Activated gamma-delta T cell (primary cell): ENCODE measurements at places on chromosomes 2 and 18.

DNA sequence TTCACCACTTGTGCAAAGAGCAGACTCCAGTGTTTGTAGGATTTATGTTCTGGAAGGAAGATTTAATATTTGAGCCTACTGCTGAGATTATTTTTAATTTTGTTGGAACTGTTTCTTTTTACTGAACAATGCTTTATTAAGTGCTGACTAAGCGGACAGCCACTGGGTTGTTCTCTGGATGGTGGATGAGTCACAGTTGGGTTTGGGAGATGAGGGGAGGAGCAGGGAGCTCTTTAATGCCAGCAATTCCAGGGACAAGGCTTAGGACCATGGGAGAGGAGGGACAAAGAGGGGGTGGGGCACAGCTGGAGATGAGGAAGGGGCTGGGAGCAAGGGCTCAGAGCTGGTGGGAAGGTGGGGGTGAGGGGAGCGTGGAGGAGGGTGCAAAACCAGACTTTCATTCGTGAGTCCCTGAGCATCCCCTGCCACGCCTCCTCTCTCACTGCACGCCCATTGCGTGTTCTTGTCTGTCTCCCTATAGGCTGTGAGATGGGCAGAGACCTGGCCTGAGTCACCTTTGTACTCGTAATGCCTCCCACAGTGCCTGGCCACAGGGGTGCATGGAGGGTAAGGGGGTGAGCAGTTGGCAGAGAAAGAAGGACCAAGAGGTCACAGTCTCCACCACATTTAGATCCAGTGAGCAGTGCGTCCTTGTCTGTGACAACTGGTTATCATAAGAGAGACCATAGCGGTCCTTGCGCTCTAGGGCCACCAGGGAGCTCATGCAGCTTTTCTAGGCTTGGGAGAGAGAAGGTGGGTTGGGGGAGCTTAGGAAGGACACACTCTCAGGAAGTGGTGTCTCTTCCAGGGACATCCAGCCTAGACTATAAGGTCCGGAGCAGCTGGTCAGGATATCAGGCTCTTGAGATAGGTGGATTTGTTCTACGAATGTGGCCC is 18.4 kb downstream of the SLC4A3 start:
- DNase-seq, result no peak

DNA sequence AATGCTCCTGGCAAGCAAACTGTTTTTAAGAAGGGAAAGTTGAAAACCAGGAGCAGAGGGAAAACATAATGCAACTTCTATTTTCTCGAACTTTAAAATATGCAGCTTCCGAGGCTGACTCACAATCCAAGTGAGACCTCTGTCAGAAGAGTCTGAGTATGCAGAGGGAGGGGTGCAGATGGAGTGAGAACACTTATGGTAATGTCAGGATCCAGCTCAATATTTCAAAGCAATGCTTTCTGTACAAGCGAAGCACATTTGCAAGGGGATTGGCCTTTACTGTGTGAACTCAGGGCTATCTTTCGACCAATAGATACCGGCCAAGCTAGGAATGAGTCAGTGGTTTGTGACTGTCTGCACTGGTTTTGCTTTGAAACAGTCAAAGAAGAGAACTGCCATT is 242.7 kb downstream of the CNTNAP5 start:
- no peak for DNase-seq

DNA sequence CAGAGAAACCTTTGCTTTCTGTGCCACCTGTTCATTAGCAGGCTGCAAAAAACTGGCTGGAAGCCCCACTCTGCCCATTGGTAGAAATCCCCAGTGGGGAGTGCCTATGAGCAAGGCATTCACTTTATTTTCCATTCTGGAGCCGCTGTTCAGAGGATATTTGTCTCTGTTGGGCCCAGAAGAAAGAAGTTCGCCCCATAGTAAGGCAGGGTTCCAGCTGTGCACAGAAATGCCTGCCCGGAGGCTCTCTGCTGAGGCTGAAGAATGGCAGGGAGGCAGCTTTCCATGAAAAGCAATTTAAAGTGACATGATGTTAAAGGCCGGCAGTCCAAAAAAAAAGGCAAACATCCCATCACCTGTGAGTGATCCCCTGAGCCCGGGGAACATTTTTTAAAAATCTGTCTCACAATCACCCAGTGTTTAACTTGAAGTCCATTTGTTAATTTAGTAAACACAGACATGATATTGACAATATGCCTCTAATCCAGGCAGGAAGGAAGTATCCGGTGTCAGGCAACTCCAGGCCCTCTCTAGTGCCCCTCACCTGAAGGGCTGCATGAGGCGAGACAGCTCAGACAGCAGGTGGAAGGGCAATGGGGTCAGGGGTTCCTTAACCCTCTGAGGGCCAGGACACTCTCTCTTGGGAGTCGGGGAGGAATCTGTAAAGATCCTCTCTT is 265.1 kb upstream of the SIX2 start:
- DNase-seq, result no peak

DNA sequence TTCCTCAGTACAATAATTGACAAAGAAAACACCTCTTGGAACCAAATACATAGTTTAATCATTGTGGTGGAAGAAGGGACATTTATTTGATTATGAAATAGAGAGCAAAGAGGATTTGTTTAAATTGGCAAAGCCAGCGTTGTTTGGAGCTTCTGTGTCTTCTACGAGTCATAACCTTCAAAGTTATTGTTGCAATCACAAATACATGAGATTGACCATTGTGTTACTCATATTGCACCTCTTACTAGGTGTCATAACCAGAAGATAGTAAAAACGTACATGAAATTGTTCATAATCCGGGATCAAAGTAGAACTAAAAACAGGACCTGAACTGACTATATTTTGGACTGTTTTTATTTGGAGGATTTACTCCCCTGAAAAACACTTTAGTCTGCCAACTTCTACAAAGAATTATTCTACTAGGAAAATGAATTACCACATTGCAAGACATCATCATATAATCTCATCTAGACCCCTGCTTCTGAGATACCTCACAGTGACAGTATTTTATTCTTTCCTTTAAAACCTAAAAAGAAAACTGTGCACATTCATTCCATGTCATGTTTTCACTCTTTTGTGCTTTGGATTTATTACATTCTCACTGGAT is 151.7 kb upstream of the KLF7 start:
- DNase-seq, result no peak

- no peak for DNase-seq
Observed at GRCh38 chr18:6370886-6371635, 43.6 kb downstream of the L3MBTL4 start.

GRCh38 chr2:222959358-222959757 is 92.6 kb upstream of the KCNE4 start:
- no peak for DNase-seq

- DNase-seq, result no peak
Observed at GRCh38 chr2:27496357-27497287, at the start of gene GCKR. Gene GCKR, plus strand, starts transcription at chr2:27496839. Its CDS starts 66 bp downstream, at chr2:27496905.

DNA sequence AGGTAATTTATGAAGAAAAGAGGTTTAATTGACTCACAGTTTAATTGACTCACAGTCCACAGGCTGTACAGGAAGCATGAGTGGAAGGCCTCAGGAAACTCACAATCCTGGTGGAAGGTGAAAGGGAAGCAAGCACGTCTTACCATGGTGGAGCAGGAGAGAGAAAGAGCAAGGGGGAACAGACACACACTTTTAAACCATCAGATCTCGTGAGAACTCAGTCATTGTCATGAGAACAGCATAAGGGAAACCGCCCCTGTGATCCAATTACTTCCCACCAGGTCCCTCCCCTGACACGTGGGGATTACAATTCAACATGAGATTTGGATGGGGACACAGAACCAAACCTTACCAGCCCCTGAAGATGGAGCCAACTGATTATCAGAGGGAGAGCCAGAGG is 11.2 kb upstream of the PUM2 start:
- DNase-seq, result no peak

- DNase-seq, result no peak
Observed at GRCh38 chr2:20173496-20174402, 51.2 kb downstream of the SDC1 start.

DNA sequence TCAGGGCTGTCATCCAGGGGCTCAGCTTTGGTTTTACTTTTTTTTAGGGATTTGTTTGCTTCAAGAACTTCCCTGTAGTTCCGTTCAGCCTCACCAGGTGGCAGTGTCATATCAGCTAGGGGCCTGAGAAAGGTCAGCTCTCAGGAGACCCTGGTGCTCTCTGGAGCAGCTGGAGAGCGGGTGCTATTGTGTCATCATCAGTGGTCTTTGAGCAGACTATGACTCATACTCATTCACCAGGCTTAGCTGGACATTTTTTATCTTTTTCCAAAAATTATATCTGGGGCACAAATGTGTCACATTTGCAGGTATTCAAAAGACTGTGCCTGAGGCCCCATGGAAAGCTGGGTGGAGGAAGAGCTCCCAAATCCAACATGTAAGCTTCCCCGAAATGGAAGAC is 24.4 kb downstream of the ZNF892 start:
- no peak for DNase-seq

- DNase-seq, result no peak
Observed at GRCh38 chr2:136008205-136008865, 22.9 kb upstream of the DARS1 start.

- DNase-seq, result no peak
Observed at GRCh38 chr2:26162963-26163362, 9.9 kb upstream of the GAREM2 start.

- DNase-seq, result no peak
Observed at GRCh38 chr2:12110074-12110473, 363.6 kb downstream of the LPIN1 start.

- DNase-seq, result no peak
Observed at GRCh38 chr2:29072971-29073725, 1.2 kb downstream of the PCARE start.

DNA sequence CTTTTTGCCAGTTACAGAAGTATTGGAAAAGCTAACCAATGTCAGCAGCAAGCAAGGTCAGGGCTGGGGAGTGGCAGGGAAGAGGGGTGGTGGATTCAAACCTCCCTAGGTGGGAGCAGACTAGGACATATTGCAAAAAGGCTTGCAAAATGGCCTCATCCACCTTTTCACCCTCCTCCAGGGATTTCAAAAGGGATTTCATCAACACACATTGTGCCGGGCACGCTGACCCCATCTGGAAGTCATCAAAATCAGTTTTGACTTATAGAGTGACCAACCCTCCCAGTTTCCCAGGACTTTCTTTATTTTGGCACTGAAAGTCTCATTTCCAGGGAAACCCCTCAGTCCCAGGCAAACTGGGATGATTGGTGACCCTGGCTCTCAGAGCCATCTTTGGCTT is 94.7 kb downstream of the BIN1 start:
- DNase-seq, result no peak

DNA sequence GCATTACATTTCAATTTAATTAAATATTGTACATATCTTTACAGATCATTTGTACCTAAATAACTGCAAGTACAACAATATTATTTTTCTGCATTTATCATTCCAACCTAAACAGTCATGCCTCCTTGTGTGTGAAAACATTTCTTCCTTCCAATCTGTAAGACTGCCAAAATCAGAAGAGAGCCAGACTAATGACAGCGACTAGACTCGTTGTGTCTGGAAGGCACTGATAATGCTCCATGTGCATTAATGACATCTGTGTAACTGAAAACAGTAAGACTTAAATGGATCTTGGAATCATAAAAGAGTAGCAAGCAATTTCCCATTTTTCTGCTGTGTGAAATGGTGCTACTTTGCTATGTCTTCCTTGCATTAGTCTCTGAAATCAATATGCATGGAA is 278.0 kb upstream of the DSEL start:
- DNase-seq, result no peak

DNA sequence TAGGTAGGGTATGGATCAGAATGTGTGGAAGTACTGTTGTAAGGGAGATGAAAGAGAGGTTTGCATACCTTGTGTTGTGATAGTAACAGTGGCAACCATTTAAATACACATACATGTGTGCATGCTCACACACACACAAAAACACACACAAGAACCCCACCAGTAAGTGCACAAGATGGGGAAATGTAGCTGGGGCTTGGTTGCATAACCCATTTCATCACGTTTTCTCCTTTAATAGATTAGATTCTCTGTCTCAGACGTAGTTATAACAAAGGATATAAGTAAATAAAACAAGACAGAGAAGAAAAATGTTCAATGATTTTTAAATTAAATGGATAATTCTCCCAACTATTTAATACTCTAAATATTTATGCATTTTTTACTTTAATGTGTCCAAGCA is 13.4 kb downstream of the ARHGAP15 start:
- no peak for DNase-seq

GRCh38 chr2:150041722-150042425 is 445.6 kb downstream of the RND3 start:
- no peak for DNase-seq

DNA sequence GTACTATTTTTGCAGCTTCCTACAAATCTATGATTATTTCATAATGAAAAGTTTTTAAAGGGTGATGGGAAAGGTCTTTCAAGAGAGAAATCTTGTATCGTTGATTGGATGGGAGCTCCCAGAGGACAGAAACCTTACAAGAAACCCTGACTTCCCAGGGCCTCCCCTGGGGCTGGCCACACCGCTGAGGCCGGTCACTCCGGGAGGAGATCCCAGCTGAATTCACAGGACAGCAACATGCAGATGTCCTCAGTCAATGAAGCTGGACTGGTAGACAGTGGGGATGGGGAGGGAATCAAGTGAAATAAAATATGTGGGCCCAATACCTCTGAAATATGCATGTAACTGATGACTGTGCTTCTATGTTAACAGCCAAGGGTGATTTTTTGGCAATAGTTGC is 135.6 kb downstream of the TFCP2L1 start:
- no peak for DNase-seq

GRCh38 chr2:27991146-27991545 is 100.6 kb downstream of the BABAM2 start:
- DNase-seq, result no peak

DNA sequence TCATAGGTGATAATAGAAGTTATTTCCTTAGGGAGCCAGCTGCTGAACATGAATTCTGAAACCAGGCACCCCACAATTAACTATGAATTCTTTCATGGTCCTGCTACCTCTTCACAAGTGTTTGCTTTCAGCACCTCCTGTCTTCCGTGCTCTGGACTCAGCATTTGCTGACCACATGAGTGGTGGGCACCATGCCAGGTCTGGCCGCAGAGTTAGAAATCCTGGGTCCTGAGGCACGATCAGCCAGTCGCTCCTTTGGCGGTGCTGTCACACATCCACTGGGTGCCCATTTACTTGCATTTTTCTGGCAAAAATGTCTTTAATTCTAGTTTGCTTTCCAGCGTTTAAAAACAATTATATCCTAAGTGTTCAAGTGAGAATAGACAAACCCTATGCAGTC is 196.4 kb upstream of the PXDN start:
- no peak for DNase-seq

GRCh38 chr18:73677450-73677849 is 470.2 kb downstream of the FBXO15 start:
- DNase-seq, result no peak

GRCh38 chr2:41078341-41078740 is 626.5 kb upstream of the SLC8A1 start:
- DNase-seq, result no peak

DNA sequence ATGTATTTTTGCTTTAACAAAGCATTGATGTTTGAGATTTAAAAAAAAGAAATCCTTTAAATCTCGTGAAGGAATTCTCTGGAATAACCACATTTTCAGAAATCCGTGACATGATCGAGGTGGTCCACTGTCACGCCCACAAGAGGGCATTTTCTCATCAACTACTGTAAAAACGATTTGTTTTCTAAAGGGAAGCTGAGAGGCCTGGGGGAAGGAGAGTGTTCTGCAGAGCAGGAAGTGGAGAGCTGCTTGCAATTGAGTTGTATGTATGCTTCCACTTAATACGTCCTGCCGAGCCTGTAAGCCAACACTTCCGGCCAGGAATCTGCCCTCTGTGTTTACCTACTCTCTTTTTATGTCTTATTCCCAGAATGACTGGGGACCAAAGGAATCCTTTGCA is 19.4 kb downstream of the KLHL29 start:
- DNase-seq, result no peak

- DNase-seq, result no peak
Observed at GRCh38 chr18:45320724-45321123, 294.6 kb upstream of the SLC14A2 start.

- no peak for DNase-seq
Observed at GRCh38 chr18:75875559-75875958, 448.1 kb upstream of the SMIM21 start.
